Stimulated activated CD8-positive, alpha-beta memory T cell treated with anti-CD3 and anti-CD28 coated beads, Interleukin-7, amount 100 ng/mL, for 1 hour (primary cell): ENCODE measurements at places on chromosomes 7 and 10.

GRCh38 chr7:74173491-74173865, 678 bp upstream of the EIF4H start:
- DNase-seq: no peak

DNA sequence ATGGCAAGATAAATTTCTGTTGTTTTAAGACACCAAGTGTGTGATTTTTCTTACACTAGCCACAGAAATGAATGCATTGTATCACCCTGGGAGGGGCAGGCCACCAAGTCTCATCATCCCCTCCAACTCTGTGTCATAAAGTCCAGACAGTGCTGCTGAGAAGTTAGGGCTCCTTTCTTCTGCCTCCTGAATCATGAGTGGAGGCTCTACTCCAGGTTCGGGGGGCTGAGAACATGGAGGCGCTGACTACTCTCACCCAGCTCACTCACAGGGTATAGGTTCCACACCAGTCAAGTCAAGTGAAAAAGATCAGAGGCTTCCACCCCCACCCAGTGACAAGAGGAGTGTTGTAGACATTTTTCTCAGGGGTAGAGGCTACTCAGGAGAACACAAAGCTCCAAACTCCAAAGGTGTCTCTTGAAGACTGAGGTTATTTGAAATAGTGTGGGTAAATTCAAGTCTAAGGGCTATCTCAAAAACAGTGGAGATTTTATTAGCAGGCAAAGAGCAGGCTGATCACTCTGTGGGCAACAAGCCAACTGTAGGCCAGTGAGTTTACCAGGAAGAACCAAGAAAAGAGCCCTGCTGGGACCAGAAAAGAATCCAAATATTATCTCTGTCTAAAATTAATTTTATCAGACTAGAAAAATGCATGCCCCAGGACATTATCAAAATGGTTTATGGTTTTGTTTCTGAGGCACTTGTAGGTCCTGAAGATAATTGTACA, 118.6 kb upstream of the RET start:
- no peak for DNase-seq

DNA sequence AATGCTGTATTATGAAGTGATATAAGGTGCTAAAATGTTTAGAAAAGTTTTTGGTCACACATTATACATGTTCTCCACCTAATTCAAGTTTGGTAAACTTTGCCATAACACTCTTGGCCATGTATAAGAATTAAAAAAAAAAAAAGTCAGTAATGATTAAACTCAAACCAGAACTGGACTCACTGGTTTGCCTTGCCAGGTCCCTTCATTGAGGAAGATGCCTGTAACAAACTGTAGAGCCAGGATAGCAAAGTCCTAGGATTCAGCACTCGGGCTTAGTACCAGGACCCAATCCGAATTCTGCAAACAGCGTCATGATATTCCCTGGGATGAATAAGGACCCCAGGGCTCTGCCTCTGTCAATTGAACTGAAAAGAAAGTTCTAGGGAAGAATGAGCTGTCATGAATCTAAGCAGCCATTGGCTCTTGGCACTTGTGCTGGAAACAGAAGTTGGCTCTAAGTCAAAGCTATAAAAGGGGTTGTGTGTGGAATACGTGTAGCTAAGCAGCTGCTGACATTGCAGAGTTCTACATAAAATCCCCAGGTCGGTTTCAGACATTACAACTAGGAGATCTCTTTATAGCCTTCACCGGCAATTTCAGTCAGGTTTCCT, 216.9 kb downstream of the C7orf25 start:
- no peak for DNase-seq

DNA sequence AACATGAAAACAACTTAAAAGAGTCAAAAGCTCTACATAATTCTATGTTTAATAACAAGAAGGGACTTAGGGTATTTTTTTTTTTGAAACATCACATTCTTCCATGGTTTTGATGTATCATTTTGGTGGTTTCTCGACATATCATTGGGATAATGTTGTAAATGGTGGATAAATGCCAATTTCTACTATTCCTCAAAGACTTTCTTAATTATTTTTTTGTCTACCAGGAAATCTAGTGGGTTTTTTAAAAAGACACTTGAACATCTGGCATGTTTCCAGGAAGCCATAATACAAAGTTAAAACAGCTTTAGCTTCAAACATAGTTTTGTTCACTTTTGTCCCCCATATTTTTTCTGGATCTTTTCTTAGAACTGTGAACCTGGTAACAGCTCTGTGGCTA, 200.4 kb downstream of the DKK1 start:
- DNase-seq: no peak

- DNase-seq: no peak
Observed at GRCh38 chr7:32586291-32587221, 91.3 kb downstream of the AVL9 start.

DNA sequence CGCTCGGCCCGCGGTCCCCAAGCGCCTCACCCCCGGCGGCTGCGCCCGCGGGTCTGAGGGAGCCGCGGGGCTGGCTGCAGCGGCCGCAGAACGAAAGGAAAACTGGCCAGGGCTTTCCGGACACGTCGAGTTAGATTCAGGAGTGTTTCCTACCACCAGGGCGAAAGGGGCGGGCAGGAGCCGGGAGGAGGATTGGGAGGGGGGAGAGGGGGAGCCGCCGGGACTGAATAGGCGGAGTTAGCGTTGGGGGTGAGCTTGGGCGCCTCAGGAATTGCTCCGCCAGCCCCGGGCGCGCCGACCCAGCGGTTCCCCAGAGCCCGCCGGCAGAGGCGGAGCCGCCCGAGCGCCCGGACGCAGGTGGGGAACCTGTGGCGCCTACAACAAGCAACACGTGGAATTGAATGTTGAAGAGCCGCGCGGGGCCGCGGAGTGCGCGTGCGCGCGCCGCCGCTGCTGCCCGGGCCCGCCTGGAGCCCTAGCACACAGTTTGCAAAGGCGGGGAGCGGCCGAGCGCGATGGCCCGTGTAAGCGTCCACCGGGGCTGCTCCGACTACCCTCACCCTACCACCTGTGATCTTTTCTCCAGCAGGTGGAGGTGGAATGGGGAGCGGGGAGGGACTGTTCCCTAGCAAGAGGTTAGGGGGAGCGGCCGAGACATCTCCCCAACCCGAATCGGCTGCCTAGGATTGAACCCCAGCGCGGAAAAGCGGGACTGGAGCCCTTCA, at the start of gene CADPS2:
Gene CADPS2 (minus strand): TSS at position 104 of the 725 bp plus-strand sequence. CDS start 123 bp downstream, outside the sequence.
- no peak for DNase-seq

DNA sequence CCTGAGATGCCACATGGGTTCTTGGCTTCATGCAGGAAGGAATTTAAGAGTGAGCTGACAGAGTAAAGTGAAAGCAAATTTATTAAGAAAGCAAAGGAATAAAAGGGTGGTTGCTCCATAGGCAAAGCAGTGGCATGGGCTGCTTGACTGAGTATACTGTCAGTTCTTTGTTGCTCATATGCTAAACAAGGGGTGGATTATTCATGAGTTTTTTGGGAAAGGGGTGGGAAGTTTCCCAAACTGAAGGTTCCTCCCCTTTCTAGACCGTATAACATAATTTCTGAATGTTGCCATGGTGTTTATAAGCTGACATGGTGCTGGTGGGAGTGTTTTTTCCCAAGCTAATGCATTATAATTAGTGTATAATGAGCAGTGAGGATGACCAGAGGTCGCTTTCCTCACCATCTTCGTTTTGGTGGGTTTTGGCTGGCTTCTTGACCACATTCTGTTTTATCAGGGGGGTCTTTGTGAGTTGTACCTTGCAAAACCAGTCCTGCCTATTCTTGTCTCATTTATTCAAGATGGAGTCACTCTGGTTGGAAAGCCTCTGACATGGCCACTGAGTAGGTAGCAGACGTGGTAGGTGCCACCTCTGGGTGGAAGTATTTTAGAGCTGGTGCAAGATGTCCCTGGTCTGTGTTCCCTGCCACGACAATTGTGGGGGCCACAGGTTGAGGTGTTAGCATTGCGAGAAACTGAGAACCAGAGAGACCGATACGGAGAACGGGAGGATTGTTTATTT, 107.5 kb upstream of the SDK1 start:
- no peak for DNase-seq

DNA sequence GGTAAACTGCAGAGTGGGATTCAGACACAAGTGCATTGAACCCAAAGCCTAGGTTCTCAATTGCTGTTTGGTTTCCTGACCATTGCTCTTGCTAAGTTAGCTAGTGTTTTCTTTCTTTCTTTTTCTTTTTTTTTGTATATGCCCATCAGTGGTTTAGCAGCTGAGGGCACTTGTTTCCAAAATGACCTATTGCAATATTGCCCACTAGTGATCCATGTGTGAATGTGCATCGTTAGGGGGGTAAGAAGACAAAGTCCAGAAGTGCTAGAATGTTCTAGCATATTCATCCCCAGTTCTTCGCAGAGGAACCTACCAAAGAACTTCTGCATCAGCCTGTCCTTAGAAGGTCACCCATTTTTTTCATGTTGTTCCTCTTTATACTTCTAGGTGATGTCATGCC, 252.8 kb upstream of the GPR26 start:
- no peak for DNase-seq

DNA sequence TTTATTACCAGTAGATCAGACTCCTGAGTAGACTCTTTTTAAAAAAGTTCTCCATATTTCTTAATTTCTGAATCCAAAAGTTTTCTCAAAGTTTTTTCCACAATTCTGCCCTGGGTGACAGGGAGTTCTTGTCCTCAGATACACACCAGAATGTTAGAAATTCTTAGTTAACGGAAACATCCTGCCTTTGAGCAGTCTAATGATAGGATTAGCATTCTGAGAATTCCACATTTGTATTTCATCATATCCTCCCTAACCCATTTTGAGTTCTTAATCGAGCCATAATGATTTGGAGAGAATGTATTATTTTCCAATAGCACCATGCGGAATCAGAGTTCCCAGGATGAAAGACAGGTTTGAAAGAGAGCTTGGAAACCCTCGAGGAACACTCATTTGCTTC, 28.9 kb upstream of the MRPS33 start:
- DNase-seq: no peak

DNA sequence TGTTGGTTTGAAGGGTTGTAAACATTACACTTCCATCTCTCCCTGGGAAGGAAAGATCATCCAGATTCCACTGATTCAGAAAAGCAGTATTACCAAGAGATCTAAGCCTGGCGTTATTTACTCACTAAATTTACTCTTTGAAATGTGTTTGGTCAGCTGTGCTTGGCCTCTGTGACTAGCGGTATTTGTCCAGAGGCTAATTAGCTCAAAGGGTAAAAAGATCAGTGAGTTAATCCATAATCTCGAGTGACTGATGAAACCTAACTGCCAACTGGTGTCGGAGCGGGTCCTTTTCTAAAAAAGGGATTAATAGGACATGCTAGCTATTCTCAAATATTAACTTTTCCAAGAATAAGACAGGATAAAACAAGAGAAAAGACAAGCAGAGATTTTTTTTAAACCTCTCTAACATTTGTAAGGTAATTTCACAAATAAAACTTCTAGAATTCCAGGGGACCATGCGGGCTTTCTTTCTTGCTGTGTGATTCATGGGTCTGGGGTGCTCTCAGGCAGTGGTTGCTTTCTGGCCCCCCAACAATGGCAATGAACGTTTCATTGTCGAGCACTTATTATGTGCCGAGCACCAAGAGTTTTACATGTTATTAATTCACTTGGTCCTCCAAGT, 247.3 kb upstream of the AOAH start:
- no peak for DNase-seq

- no peak for DNase-seq
Observed at GRCh38 chr10:119608316-119609155, 11.8 kb upstream of the TIAL1 start.

DNA sequence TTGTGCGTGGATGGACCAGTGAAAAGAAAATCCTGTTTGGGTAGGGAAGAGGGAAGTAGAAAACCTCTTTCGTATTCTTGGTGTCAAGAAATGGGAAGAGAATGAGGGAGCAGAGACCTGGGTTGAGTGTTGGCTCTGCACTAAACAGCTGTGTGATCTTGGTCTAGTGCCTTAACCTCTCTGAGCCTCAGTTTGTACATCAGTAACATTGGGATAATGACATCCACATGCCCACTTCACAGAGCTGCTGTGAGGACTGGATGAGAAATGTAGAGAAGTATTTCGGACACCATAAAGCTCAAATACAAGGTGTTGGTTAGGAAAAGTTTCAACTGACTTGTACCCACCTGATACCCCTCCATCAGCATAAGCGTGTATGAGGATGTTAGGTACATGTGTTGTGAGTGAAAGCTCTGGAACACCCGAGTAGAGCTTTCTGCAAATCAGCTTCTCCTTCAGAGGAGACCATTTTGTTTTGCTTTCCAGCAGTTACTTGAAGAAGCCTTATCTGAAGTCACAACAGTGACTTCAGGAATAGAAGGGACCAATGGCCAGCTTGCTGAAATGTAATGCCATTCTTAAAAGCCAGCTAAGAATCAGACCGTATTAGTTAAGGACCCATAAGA, 11.2 kb downstream of the TRIM56 start:
- DNase-seq: no peak

- DNase-seq: no peak
Observed at GRCh38 chr10:112631501-112632400, 184.7 kb downstream of the VTI1A start.

DNA sequence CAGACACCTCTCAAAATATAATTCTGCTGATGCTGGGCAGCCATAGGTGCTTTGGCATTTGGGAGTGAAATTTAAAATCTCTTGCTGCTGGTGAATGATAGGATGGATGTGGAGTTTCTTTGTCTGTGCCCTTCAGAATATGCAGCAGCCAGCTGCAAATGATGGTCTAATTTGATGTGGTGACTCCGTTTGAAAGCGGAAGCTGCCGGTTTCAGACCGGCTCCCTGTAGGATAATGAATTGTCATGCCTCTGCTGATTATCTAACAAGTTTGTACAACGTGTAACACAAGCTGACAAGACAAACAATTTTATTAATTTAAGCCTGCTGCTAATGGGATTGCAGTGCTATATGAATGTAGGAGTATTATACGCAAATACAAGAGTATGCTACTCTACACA, 103.5 kb downstream of the SND1 start:
- no peak for DNase-seq

DNA sequence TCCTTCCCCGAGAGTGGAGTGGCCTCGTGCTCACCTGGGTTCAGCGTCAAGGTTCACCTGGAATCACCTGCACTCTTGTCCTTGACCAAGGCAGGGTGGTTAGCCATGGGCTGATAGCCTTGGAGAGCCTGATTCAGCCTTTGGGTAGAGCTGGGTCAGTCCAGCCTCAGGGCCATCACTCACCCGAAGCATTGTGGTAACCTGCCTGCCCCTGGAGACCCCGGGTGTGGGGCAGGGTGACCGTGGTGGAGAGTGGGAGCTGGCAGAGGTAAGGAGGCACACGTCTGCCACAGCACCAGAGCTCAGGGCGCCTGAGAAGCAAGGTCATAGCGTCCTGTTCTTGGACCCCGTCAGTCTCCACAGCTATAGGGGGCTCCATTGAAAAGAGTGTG, 27.8 kb upstream of the WDFY4 start:
- DNase-seq: no peak

- no peak for DNase-seq
Observed at GRCh38 chr7:73907554-73908122, 46.7 kb downstream of the TMEM270 start.

GRCh38 chr10:63579371-63580014, 58.3 kb downstream of the REEP3 start:
- no peak for DNase-seq

DNA sequence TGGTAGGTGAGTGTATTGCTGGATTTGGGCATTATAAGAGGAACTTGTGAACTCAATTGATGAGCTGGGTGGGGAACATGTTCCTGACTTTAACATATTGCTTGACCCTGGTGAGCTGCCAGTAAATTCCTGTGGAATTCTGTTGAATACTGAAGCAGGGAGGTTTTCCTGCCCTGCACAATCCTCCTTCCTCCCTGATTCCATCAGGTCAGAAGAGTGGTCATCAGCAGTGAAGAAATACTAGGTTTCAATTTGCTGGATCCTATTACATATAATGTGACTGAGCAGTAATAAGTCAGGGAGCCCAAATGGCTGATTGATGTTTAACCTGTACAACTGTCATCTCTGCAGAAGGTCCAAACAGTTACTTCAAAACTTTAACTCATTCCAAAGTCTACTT, 581.2 kb downstream of the SUGCT start:
- DNase-seq: no peak

GRCh38 chr7:87226495-87226894, 7.0 kb upstream of the TMEM243 start:
- DNase-seq: no peak
